ENCODE measurements at places on chromosomes 6 and 20.

DNA sequence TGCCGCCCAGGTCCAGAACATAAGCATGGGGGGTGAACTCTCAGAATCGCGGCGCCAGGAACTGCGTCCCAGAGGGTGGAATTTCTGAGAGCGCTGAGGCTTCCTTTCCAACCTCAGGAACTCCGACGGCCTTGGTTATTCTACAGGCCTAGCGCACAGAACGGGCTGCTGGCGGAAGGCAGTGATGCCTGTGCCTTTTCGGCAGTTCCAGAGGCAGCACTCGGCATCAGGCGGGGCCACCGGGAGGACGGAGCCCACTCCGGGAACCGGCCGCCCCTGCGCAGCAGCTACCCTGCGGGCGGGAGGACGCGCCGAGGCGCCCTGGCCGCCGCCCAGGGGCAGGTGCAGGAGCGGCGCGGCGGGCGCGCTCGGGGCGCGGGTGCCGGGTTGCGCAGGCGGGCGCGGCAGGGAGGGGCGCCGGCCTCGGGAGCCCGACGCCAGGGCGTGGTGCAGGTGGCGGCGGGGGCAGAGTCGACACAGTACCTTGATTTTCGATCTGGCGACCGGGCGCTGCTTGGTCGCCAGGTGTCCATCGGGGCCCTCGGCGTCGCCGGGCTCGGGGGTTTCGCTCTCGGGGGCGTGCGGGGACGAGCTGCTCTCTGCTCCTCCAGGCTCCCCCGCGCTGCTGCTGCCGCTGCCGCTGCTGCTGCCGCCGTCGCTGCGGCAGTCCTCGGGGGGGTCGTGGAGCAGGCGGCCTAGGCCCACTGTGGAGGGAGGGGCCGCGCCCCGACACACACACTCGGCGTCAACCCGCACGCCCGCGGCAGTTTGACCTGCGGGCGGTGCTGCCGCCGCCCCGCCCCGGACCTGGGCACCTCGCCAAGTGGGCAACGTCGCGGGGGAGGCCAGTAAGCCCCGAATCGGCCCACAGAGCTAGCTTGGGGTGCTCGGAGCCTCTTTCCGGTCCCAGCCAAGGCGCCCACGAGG lies 1.3 kb downstream of the OVOL2 start:
- DNase-seq, result peak; percentile 40

DNA sequence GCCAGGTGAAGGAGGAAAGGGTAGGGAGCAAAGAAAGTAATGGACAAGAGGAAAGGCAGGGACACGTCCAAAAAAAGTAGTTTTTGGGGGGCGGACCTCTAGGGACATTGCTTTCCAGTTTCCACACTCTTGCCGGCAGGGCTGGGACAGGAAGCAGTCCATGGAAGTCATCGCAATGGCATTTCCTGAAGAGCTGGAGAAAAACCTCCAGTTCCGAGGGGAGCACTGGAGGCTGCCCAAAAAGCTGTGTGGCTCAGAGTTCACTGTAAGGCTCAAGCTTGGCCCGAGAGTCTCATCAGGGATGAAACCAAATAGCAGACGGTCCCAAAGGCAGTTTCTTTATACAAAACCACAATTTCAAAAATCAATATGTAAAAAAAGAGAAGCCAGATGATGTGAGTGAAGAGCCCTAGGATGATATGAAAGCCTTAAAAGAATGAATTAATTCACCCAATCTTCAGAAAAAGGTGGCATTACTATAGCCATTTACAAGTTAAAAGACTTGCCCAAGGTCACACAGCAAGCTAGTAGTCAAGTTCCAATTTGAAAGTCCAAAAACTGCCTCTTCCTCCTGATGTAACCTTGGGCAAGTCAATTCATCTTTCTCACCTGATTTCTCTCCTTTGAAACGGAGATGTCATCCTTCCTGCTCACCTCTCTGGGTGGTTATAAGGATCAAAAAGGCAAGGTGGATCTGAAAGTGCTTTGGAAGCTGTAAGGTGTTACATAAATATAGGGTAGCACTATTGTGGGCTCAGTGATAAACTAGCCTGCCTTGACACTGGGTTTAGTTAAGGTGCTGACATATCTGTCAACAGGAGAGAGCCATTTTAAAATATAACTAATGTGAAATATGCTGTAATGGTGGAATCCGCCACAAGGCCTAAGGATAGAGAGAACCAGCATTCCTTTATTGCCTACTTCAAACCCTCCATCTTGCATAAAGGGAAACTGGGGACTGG lies 9.1 kb downstream of the BCL2L1 start:
- no peak for DNase-seq

DNA sequence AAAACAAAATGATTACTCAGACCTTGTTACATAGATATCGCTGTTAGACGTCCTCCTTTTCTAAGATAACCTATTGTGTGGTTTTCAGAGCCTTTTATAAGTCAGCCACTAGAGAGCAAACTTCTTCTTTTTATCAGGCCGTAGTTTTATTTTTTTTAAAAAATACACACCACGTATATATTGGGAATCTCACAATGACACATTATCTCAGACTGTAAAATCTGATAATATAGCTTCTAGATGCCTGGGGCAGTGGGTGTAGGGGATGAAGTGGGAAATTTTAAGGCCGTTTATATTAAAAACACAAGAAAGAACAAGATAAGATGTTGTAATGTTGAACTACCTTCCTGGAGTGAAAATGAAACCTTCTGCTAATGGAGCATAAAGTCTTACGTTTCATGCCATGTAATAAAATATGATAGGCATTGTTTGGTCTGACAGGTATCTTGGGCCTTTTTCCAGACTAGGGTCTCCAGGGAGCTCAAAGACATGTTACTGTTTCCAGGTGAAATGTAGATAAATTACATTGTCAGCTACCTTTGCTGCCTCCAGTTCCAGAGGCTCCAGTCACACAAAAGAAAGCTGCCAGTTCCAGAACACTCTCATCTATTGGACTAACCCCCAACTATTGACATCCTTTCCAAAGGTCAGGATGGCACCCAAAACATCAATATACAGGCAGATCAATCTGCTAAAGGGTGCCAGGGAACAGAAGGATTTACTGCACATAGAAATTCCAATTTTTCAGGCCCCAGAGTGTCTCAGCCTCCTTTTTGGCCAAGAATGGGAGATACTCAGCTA lies 130.2 kb upstream of the AKIRIN2 start:
- peak; percentile 15 for DNase-seq

DNA sequence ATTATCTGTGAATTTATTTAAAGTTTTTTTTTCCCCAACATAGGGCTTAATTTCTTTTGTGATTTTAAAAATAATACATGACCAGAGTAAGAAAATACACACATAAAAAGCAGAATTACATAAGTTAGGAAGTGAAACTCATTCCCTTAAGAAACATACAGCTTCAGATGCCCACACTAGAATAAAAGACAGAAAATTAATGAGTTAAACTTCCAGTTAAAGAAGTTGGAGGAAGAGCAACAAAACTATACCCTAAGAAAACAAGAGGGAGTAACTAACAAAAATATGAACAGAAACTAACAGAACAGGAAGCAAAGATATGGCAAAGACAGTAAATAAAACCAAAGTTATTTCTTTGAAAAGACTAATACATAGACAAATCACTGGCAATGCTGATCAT lies 107.6 kb upstream of the CEP85L start:
- DNase-seq, result no peak

DNA sequence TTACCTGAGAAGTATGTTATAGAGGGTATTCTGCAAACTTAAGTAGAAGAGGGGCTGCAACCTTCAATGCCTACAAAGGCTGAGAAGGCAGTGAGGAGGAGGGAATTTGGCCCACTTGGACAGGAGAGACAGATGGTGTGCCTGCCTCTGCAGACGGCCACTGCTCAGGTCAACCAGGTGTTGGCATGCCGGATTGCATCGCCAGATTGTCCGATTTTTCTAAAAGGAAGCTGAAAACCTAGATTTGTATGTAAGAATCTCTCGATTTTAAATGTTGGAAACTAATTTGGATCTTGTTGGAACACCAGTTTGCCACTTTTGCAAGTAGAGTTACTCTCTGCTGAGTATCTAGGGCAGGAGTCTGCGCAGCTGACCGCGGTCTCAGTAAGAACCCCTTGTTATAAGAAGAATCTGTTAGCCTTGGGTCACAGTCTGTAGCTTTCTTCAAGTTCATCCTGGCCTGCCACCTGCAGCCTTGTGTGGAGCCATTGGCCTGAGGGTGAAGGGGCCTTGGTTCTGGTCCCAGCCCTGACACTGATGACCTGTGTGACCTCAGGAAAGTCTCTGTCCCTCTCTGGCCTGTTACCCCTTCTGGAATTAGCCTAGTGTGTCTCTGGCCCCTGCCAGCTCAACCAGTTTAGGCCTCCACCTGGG lies 54.4 kb downstream of the TGM2 start:
- DNase-seq, result no peak

DNA sequence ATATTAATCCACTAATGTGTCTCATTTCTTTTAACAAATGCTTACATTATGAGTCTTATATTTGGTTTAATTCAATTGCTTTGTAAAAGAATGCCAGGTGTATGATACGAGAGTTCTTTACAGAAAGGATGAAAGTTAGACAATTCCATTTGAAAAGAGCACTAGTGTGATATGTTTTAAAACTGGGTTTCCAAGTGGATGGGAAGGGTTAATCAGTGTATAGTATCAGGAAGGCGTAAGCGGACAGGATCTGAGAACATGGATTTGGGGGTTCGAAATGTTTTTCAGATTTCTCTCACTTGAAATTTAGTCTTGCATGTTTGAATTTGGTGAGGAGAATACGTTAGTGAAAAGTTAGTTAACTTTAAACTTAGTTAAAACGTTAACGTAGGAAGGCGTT lies 2.6 kb downstream of the FOXO3 start:
- no peak for DNase-seq
